ENCODE measurements at places on chromosomes 2 and 18.

- DNase-seq, result no peak
These were observed 39.7 kb upstream of the EPAS1 start for GRCh38 chr2:46257476-46257875.

- DNase-seq, result no peak
These were observed 52.8 kb downstream of the RPL37A start for GRCh38 chr2:216551234-216552068.

DNA sequence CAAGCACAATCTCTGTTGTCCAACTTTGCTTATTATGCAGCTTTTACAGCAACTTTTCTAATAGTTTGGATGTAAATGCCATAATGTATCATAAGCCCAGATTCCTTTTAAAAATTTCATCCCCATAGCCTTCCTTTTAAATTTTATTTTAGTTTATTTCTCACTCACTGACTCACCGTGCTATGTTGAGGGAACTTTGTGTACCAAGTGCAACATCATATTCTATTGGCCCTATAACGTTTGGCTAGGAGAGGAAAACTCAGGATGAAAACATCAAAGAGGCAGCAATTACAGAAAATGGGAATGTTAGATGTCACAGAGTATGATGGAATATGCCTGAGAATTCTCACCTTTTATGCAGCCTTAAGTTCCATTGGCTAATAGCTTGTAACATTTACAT is 135.5 kb downstream of the LCLAT1 start:
- no peak for DNase-seq

- DNase-seq, result no peak
These were observed 40.6 kb downstream of the ITGB1BP1 start for GRCh38 chr2:9382604-9383235.

DNA sequence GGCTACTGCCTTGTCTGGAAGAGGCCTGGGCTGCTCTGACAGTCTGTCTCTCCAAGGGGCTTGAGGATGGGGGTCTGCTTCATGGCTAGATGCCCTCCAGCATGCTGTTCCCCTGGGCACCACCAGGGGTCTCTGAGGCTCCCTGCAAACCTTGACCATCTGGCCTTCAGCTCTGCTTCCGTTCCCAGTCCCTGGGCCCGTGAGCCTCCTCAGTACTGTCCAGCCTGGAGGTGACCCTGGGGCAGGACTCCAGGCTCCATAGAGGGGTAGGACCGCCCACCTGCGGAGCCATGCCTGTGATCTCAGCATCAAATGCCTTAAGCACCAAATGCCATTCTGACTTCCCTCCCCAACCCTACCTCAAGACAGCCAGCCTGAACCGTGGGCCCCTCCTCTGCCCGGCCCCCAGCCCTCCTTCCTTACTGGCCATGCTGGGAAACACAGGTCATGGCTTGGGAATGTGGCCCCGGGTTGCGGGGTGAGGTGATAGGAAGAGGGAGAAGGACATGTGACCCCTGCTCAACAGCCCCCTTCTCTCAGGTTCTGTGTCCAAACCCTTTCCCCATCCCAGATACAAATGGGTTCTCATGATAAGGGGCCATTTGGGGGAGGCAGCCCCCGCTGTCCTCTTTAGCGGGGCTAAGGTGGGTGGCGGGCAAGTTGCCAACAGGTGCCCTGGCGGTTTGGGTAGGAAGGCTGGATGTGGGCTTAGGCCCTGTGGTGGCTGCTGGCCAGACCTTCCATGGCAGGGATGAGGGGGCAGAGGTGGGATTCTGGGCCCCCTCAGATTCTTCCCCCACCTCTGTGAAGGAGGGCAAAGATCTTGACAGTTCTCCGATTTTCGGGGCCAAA is 25.0 kb downstream of the SPEG start:
- DNase-seq, result peak; percentile 89

Measured in mesendoderm (in vitro differentiated cells).